ENCODE measurements at places on chromosomes 12 and 14.
A peak's percentile ranks its signal among the peaks of the same experiment; 100 is the strongest.

- no peak for DNase-seq
These were observed 316.3 kb downstream of the NUAK1 start for GRCh38 chr12:105822131-105823105.

DNA sequence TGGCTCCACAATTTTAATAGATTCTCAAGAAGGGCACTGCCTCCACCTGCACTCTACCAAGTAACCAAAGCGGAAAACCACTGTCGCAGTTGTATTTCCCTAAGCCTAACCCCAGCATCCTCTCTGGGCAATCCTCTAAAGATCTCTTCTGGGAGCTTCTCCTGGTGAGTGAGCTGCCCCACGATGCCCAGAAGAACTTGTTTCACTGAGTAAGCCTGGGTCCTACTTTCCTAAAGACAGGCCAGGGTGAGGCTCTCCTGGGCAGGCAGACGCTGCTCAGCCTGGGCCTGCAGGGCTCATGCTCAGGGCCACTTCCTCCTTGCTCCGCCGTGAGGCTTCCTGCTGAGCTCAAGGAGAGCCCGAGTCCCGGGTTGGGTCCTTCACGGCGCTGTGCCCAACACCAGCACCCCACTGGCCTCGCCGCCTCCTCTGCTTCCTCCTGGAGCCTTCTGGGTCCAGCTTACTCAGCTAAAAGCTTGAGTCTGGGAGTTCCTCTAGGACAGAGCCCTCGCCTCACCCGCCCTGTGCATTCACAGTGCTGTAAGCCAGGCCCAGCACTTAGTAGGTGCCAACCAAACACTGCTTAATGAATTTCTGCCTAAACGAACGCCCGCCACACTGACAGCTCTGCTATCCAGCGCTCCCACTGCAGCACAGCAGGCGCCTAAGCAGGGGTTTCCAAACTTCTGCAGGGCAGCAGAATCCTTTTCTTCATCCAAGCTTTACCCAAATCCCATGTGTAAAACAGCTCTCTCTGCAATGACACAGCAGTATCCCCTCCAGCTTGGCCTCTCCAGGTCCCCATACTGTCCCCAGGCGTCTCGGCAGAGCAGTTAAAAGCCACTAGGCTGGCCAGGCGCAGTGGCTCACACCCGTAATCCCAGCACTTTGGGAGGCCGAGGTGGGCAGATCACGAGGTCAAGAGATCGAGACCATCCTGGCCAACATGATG lies 5.7 kb downstream of the RAB35 start:
- DNase-seq, result no peak

- DNase-seq, result peak; percentile 18
These were observed 67.7 kb upstream of the CPM start for GRCh38 chr12:69000540-69001243.

- DNase-seq, result no peak
These were observed 494 bp downstream of the TMTC3 start for GRCh38 chr12:88142610-88142991.

GRCh38 chr14:25055005-25055404 lies 5.1 kb upstream of the STXBP6 start:
- DNase-seq, result no peak

DNA sequence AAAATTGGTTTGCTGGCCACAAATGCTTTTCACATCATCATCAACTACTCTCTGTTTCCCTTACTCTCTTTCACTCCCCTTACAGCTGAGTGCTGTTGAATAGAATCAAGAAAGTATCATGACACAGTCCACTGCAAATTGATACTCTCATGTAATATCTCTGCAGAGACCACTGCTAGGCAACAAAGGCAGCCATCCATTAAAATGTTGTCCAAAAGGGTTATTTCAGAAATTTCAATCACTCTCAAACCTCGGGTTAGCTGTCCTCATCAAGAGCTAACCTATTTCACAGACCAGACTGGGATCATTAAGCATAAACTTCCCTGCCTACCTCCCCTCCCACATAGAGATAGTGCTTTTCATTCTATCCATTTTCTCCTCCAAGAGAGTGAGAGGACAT lies 186.7 kb downstream of the PLCZ1 start:
- no peak for DNase-seq

- DNase-seq, result no peak
These were observed 57.9 kb downstream of the KDM2B start for GRCh38 chr12:121522971-121523370.

GRCh38 chr14:43172899-43173548 lies 1334.1 kb downstream of the FSCB start:
- DNase-seq, result no peak

- DNase-seq, result peak; percentile 23
These were observed 53.8 kb downstream of the SDR9C7 start for GRCh38 chr12:56880125-56880992.

DNA sequence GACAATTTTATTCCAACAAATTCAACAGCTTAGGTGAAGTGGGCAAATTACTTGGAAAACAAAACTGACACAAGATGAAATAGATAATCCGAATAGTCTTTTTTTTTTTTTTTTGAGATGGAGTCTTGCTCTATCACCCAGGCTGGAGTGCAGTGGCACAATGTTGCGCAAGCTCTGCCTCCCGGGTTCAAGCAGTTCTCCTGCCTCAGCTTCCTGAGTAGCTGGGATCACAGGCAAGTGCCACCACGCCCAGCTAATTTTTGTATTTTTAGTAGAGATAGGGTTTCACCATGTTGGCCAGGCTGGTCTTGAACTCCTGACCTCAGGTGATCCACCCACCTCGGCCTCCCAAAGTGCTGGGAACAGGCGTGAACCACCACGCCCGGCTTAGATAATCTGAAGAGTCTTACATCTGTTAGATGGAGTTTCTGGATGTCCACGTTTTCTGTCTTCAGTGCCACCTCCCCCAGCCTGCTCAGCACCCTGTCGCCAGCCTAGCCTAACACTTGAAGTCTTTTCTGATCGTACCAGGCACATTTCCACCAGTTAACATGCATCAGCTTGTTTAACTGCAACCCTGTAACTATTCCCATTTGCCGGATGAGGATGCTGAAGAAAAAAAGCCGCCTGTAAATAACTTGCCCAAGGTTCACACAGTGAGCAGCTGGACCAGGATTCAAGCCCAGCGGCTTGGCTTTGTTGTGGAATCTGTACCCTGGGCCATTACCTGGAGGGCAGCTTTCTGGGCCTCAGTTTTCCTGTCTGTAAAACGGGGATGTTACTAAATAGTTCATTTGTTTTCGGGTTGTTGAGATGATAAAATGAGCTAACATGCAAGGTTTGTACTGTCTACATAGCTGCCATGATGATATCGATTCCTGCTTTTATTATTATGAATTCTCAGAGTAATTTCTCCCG lies 26.4 kb downstream of the FBRSL1 start:
- no peak for DNase-seq

- no peak for DNase-seq
These were observed 268.2 kb upstream of the PLEKHG7 start for GRCh38 chr12:92434607-92435025.

GRCh38 chr12:39003541-39004155 lies 98.3 kb upstream of the CPNE8 start:
- DNase-seq, result no peak

- peak; percentile 55 for DNase-seq
These were observed 32.1 kb downstream of the DEPDC4 start for GRCh38 chr12:100234591-100235304.

DNA sequence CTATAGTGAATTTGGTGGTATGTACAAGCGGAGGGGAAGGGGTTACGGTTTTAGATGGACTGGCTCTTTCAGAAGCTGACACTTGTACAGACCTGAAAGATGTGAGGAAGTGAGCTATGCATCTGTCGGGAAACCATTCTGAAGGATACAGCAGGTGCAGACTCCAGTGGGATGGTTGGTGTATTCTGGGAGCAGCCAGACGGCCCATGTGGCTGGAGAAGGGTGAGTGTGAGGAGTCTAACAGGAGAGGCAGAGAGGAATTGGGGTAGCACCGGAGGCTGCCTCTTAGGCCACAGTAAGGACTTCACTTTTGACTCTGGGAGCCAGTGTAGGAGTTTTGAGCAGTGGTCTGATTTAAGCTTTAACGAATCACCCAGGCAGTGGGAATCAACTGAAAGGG lies 90.7 kb downstream of the APAF1 start:
- DNase-seq, result no peak

DNA sequence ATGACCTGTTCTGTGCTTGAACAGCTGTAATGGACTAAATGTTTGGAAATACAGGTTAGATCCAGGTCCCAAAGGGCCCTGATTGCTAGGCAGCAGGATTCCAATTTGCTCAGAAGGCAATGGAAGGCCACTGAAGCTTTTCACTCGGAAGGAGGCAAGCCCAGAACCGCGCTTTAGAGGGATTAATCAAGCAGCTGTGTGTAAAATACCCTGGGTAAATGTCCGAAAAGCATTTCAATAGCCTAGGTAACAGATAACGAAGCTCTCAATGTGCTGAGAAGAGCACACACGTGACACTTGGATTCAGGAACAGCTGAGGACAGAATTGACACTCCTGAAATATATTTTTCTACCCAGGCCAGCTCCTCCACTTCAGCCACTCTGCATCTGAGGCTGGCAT lies 436.1 kb downstream of the TMEM132D start:
- DNase-seq, result no peak

- peak; percentile 65 for DNase-seq
These were observed 2.8 kb upstream of the SLC48A1 start for GRCh38 chr12:47770086-47770726.

DNA sequence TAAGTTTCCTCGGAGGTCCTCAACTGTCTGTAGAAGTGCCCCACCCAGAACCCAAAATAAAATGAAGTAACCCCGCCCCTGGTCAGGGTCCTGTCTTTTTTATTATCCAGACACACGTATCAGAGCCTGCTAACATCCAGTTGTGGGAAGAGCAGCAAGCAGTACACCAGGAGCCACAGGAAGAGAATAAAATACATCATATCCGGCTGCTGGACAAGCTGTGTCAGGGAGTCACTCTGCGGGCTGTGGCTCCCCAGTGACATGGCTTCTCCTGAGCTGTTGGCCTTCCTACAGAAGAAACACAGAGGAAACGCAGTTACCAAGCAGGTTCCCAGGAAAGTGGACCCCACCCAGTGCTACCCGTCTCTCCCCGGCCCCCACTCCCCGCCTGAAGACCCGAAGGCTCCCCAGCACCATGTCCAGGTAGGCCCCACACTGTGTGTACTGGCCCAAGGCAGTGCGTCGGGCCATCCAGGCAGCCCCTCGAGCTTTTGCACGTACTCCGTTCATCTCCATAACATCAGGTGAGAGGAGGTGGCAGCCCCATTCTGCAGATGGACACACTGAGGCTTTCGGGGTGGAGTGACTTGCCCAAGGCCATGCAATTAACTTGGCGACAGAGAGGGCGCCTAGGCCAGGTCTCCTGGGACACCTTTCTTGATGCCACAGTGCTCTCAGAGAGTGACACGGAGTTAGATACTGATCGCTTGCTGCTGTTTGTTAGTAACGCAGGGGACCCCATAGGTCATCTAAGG lies 34.3 kb upstream of the DICER1 start:
- no peak for DNase-seq

DNA sequence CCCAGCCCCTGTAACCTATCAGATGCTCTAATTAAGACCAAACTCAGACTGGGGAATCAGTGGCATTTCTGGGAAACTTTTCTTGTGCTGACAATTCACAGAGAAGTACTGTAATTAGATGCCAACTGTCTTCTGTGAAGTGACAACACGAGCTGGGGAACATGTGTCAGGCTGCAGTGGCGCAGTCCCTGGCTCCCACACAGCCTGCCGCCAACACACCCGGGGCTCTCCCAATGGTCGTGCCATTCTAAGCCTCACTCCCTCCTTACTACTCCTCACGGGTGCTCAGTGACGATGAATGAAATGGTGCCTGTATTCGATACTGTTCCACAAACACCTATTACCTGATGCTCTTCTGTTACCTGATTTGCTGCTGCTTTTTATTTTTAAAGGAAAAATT lies 18.6 kb downstream of the GARIN2 start:
- DNase-seq, result no peak

DNA sequence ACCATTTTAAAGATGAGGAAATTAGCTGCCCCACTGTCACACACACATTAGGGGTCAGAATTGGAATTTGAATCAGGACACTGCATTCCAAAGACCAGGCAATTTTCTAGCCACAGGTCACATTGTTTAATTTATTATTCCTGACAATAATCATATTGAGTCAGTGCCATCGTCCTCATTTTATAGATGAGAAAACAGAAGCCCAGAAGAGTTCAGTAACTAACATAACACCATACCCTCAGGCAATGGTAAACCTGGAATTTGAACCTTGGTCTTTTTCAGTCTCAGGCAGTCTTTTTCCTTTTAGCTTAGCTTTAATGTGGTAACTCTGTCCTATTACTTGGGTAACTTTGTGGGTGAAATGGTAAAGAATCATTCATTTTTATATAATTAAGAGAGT lies 330.3 kb upstream of the SYT1 start:
- no peak for DNase-seq

DNA sequence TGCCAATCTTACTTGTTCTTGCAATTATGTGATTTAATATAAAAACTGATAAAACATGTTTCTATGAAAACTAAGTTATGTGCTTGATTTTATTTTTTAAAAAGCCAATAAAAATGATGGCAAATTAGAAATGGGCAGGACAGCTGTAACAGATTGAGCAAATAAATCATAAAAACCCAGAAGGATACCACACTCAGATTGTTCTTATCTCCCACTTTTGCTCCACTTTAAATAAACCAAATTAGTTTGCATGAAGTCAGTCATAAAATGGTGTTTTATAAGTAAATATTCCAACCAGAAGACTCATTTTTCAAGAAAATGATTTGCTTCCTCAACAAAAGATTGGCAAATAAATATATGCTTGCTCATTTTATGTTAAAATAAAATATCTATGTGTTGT lies 307.9 kb upstream of the G2E3 start:
- no peak for DNase-seq

DNA sequence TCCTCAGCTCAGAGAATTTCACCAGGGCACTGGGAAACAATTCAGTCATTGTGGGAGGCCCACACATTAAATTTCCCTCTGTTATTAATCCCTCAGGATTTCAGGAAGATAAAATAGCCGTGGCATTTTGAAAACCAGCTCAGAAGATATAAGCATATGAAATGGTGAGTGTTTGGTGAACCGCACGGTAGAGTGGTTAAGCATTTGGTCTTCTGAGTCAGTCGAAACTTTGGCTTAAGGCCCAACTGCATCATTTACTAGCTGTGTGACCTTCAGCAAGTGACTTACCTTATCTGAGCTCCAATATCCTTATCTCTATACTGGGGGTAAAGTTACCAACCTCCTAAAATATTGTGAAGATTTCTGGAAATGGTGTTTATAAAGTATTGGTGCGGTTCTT lies 5.2 kb upstream of the VRK1 start:
- no peak for DNase-seq

GRCh38 chr14:89058697-89059096 lies 234.2 kb downstream of the TTC8 start:
- DNase-seq, result no peak

- DNase-seq, result peak; percentile 53
These were observed 37.1 kb downstream of the TBX5 start for GRCh38 chr12:114368685-114369452.

- DNase-seq, result no peak
These were observed 32.9 kb upstream of the ATP23 start for GRCh38 chr12:57908511-57908910.

- DNase-seq, result no peak
These were observed 156.0 kb upstream of the DIO3 start for GRCh38 chr14:101405171-101405883.

Measured in AG20443 (cell line).